ENCODE measurements at places on chromosomes 2 and 18.

- peak; percentile 46 for DNase-seq
These were observed 94.5 kb downstream of the RDH14 start for GRCh38 chr2:18465979-18466378.

GRCh38 chr2:231542136-231542535 lies 11.9 kb upstream of the NMUR1 start:
- DNase-seq = no peak

- DNase-seq = peak; percentile 90
These were observed 8.7 kb downstream of the CHMP1B start for GRCh38 chr18:11859903-11860407.

DNA sequence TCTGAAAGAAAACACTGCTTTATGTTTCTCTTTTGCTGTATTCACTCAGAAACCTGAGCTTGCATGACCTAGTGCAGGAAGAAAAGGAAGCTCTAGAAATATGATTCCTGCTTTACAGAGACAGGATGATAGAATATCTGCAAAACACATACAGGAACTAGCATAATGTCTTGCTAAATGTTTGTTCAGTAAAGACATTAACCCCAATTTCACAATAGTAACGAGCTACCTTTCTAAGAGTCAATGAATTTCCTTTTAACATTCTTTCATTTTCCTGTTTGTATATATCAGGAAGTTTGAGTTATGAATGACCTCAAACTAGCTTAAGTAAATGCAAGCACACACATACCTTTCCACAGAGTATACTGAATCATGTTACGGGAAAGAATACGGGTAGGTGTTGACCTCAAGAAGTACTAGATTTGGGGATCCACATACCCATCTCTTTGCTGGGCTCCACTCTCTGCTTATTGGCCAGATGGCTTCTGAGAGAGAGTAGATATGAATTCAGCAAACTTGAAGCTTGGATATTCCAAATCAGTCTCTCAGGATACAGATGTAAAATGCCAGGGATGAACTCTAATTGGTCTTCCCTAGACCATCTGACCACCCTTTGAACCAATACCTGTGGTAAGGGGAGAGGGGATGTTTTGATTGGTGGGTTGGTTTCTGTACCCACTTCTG lies 18.2 kb upstream of the ACSL3 start:
- peak; percentile 41 for DNase-seq

- DNase-seq = no peak
These were observed 253.2 kb downstream of the L3MBTL4 start for GRCh38 chr18:6161549-6161948.

DNA sequence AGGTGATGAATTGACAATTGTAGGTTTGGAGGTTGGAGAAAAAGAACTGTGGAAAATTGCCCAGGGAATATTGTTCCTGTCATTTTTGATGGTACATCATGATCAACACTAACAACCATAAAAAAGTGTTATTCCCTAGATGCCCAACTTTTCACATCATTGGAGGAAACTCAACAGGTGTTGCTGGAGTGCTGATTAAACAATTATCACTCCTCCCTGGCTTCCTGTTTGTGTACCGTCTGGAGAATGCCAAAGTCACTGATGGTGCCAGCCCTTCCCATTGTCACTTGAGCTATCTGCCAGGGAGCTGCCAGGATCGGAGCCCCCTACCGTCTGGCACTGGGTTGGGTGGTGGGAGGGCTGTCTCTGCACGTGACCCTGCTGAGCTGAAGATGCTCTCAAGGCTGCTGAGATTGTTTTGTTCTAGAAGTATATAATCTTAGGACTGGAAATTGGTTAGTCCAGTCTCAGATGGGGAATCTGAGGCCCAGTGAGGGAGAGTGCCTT lies 156.9 kb downstream of the PRKCE start:
- no peak for DNase-seq

DNA sequence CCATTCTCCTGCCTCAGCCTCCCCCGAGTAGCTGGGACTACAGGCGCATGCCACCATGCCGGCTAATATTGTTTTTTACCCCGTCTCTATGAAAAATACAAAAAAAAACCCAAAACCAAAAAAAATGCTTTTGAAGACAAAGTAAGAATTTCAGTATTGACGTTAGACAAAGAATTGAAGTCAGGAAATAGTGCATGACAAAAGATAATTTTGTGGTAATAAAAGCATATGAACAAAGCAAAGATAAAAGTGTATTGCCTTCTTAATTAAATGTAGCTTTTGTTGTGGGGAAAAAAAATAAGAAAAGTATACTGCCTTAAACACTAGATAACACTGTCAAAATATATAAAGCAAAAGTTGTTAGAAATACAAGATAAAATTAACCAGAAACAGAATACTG lies 86.8 kb downstream of the ANKRD12 start:
- no peak for DNase-seq

GRCh38 chr2:20745924-20746555 lies 76.9 kb downstream of the LDAH start:
- no peak for DNase-seq

- no peak for DNase-seq
These were observed 65.4 kb downstream of the ERBB4 start for GRCh38 chr2:212473211-212473610.

GRCh38 chr2:73284296-73285158 lies at the start of gene FBXO41:
Gene FBXO41 (minus strand): TSS chr2:73284478. CDS start chr2:73269630, 14,848 bp downstream.
- no peak for DNase-seq

- DNase-seq = no peak
These were observed 4.5 kb upstream of the IL18RAP start for GRCh38 chr2:102418421-102418961.

- DNase-seq = no peak
These were observed 272.9 kb downstream of the PAX3 start for GRCh38 chr2:222025881-222026271.

- DNase-seq = no peak
These were observed 367.1 kb downstream of the CLIP4 start for GRCh38 chr2:29482348-29482747.

GRCh38 chr18:22433956-22434355 lies 16.2 kb upstream of the CTAGE1 start:
- peak; percentile 71 for DNase-seq

DNA sequence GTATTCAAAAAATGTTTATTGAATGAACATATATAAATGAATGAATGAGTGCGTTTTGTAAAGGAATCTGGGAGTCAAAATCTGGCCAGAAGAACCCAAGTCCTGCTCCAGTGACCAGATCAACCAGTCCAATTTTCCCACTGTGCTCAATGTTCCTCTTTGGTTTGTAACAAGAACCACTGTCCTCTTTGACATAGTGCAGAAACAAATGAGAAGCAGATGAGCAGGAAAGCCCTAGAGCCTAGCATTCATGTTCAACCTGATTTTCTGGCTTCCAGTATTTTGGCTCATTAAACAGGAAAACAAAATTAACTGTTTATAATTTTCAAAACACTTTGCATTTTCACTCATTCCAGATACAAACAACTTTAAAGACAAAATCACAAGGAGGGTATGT lies 23.2 kb downstream of the FAM124B start:
- DNase-seq = no peak

- DNase-seq = no peak
These were observed 101.8 kb upstream of the RPE start for GRCh38 chr2:209900638-209901037.

GRCh38 chr2:201546576-201546975 lies 95.0 kb downstream of the STRADB start:
- peak; percentile 63 for DNase-seq

- DNase-seq = peak; percentile 95
These were observed 126.6 kb downstream of the TMEM131 start for GRCh38 chr2:97868986-97869721.

GRCh38 chr2:42147641-42148274 lies 21.4 kb upstream of the EML4 start:
- DNase-seq = peak; percentile 31

- DNase-seq = no peak
These were observed 229.9 kb downstream of the AGPS start for GRCh38 chr2:177622521-177622920.

GRCh38 chr2:142718576-142719155 lies 158.8 kb upstream of the KYNU start:
- DNase-seq = no peak

DNA sequence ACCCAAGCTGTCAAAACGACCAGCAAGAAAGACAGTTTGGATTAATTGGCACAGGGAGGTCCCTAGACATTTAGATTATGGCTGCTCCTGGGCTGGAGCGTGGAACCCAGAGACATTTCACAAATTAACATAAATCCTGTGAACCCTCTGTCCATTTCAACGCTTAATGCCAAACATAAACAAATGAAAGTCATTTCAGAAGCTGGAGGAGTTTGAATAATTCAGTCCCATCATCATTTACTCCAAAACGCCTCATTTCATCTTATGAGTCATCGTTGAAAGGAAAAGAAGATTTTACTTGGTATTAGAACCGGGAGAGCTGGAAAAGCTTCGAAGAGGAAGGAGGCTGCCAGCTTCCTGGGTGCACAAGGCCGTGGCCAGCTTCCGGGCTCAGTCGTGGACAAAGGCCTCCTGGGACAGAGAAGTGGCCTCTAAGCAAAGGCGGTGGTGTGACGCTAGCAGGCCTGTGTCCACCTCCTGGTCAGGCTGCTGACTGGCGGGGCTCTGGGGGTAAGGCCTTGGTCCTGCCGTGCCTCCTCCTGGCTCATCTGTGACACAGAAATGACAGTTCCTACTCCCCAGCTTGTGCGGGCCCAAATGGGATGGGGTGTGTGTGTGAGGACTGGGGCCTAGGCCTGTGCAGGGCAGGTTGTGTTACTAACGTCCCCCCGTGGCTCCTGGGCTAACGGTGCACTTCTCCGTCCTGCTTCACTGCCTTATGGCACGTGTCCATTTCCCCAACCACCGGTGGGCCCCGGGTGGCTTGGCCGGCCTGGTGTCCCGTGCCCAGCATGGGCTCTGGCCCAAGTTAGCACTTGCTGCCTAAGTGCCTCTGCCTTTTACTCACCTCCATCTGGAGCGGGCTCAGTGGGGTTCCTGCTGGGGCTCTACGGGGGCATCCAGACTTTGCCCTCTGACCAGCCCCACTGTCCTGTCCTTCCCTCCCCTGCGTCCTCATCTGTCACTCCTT lies 71.6 kb downstream of the RRM2 start:
- peak; percentile 59 for DNase-seq

- DNase-seq = no peak
These were observed 31.1 kb downstream of the NDUFAF7 start for GRCh38 chr2:37262522-37262921.

- no peak for DNase-seq
These were observed 38.3 kb upstream of the ASB18 start for GRCh38 chr2:236302555-236302954.

- DNase-seq = no peak
These were observed 192.5 kb downstream of the ATAD2B start for GRCh38 chr2:23734416-23734815.

DNA sequence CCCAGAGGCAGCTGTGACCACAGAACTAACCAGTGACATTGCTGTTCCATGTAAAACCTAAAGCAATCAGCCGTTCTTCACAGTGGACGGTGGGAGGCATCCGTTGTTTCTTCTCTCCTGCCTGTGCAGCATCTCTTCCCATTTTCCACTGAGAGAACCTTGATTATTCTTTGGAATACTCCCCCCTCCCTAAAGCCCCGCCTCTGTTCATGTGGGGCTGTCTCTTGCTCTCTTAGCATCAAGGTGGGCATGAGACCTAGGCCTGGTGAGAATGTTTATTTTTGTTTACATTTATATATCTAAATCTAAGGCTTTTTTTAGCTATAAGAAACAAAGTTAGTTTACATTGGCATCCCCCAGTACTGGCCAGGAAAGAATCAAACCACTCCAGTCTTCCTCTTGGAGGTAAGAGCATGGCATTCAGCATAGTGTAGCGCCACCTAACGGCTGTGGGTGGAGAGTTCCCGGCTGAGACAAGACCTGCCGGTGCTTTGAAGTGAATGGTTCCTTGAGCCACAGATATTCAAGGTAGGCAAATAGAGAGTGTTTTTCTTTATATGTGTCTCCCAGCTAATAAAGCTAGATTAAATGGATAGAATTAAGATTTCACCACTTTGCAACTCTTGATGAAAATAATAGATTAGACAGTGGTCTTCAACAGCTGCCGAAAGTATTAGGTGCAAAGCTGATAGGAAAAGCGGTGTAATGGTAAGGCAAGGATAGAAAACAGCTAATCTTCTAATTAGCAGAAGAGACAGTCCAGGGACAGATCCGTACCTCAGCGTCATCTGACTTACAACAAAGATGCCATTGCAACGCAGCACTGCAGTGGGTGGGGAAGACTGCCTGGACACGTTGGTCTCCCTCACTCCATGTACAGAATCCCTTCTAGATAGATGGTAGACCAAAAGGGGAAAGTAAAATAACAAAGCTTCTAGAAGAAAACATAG lies 219.6 kb upstream of the RAB12 start:
- DNase-seq = peak; percentile 81

All from fibroblast of mammary gland (primary cell).